ENCODE measurements at places on chromosomes 1 and 21. TPM values are rescaled to one million over a fixed set of nuclear protein-coding genes. Genes with fewer than 3 reads are reported as not detected.

TCHH gene
- 0.06 TPM for total RNA-seq

SPRR3 gene
- not detected for total RNA-seq

KDM1A gene
- total RNA-seq, result 57.0 TPM

CD52 gene
- 1,078 TPM for total RNA-seq

C8A gene
- total RNA-seq, result not detected

ADAM30 gene
- not detected for total RNA-seq

LPAR3 gene
- total RNA-seq, result 4.2 TPM

SLC44A3 gene
- total RNA-seq, result 1.5 TPM

DNASE2B gene
- total RNA-seq, result not detected

EFNA4 gene
- 7.9 TPM for total RNA-seq

OR2G6 gene
- total RNA-seq, result not detected

COL9A2 gene
- 6.0 TPM for total RNA-seq

C1orf210 gene
- not detected for total RNA-seq

ASCL5 gene
- total RNA-seq, result not detected

SGIP1 gene
- total RNA-seq, result not detected

GUCA2B gene
- total RNA-seq, result not detected

LDLRAD1 gene
- total RNA-seq, result not detected

ARHGEF11 gene
- total RNA-seq, result 20.5 TPM

MIXL1 gene
- total RNA-seq, result not detected

CATSPERE gene
- 1.1 TPM for total RNA-seq

MAP7D1 gene
- total RNA-seq, result 234 TPM

NME7 gene
- total RNA-seq, result 14.7 TPM

PRAMEF14 gene
- not detected for total RNA-seq

OR2L2 gene
- total RNA-seq, result 0.19 TPM

ERMAP gene
- 5.0 TPM for total RNA-seq

ICOSLG gene
- total RNA-seq, result 1.8 TPM

TMEM59 gene
- 182 TPM for total RNA-seq

FCAMR gene
- total RNA-seq, result not detected

VCAM1 gene
- 0.53 TPM for total RNA-seq

IQCC gene
- total RNA-seq, result 4.9 TPM

CYP4A11 gene
- not detected for total RNA-seq

FASLG gene
- 4.6 TPM for total RNA-seq

PHGDH gene
- 156 TPM for total RNA-seq

OR2M2 gene
- not detected for total RNA-seq

All from activated naive CD8-positive, alpha-beta T cell treated with anti-CD3 and anti-CD28 coated beads, Interleukin-2, amount 10 ng/mL, durations not matched to agents 7 days and 5 days (primary cell).